Activated naive CD4-positive, alpha-beta T cell treated with anti-CD3 and anti-CD28 coated beads, Interleukin-2, amount 50 U/mL, for 72 hours (primary cell): ENCODE measurements at places on chromosomes 4 and X.

- DNase-seq: no peak
These were observed 14.7 kb upstream of the CBR4 start for GRCh38 chr4:169024762-169025161.

GRCh38 chr4:22427675-22428074, 88.2 kb downstream of the ADGRA3 start:
- DNase-seq: no peak

DNA sequence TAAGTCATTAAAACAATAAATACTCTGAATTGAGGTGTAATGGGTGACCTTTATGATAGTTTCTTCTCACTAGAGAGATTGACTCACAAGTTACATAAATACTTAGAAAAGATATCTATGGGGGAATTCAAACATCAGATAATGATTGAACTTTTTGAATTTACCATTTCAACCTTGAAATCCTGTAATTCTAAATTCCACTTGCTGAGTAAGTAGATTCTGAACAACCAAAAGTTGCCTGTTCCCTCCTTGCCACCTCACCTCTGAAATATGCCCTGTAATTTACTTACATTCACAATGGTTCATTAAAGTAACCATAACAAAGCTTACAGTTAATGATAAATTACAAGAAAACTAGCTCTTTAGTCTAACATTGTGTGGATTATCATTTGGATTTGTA, 43.3 kb upstream of the SLC39A8 start:
- DNase-seq: no peak

- no peak for DNase-seq
These were observed 124.7 kb upstream of the CPEB2 start for GRCh38 chr4:14877246-14878225.

DNA sequence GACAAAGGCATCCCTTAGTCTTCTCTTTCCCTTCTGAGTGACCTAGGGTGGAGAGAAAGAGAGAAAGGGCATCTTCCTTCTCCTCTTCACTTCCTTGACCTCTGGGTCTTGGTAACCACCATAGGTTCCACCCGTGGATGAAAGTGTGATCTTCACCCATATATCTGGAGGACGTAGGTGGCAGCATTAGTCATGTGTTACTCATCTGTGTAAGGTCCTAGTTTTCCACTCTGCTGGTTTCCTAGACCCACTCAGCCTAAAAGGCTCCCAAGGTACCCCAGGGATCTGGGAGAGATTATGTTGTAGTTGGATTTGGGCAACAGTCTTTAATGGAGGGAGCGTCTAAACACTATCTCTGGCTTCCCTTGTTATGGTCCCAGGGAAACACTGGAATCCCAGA, 45.5 kb upstream of the RAB9B start:
- no peak for DNase-seq

DNA sequence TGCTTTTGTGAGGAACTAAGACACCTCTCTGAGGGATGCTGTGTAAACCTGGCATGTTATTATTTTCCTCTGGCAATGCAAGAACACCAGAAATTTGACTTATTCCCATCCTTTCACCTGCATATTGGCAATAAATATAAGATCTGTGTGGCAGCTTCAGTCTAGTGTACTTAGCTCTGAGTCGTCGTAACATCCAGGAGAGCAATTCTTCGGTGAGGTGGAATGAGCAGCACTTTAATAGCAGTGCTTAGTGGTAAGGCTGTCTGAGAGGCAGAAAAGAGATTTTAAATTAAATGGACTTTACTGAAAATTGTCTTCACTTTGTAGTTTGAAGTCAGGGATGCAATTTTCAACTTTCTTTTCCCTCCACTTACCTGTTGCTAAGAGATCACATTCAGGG, 344.9 kb downstream of the PCDH7 start:
- DNase-seq: no peak

DNA sequence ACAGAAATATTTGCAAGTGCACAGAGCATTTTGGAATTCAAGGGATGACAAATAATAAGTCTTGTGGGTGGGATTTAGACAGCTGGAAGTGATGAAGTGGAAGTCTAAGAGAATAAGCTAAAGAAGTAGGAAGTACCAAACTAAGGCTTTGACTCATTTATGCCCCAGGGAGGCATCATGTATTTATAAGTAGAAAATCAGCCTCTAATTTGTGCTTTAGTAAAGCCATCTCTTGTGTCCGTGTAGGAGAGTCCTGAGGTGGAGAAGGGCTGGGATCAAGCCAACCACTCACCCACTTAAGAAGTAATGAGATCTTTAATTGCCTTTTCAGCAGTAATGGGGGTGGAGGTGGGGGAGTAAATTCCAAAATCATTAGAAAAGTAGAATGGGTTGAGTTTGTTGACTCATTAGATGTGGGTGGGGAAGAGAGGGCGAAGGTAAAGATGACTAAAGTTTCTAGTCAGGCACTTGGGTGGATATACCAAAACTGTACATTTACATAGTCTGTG, 356.7 kb downstream of the STIM2 start:
- DNase-seq: no peak

DNA sequence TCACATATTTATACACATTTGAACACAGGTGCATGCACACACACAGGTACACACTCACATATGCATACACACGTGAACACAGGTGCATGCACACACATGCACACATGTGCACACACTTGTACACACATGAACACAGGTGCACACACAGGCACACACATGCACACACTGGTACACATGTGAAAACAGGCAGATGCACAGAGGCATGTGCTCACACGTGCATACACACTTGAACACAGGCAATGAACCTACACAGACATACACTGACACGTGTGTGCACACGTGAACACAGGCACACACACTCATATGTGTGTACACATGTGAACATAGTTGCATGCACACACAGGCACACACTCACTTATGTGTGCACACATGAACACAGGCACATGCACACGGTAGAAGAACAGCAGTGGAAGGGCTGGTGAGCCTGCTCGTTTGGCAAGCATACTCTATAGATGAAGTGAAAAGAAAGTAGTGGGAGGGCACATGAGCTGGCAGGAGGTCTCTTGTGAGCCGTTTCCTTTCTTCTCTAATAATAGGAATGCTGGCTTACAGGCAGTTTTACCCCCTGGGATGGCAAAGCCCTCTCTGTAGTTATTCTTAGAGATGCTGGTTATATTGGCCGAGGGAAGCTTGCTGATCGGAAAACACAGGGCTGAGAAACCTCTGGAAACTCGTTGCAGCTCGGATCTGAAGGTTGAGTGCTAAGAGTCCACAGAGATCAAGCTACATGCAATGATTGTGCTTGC, 279.6 kb upstream of the CLNK start:
- no peak for DNase-seq

DNA sequence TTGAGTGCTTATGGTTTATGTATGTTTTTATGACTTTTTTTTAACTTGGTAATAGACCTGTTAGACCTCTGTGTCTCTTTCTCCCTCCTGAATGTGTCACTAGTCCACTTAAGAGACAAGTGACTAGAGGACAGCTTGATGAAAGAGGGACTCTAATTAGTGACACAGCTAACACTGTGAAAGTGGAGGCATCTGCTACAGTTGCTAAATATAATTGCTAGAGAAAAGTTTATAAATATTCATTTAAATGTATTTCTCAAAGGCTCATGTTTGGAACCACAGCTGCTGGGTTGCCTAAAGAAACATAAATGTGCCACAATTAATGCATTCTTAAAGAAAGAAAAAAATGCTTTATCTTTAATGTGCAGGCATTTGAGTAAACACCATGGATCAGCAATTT, 176.4 kb downstream of the FRMPD4 start:
- no peak for DNase-seq

DNA sequence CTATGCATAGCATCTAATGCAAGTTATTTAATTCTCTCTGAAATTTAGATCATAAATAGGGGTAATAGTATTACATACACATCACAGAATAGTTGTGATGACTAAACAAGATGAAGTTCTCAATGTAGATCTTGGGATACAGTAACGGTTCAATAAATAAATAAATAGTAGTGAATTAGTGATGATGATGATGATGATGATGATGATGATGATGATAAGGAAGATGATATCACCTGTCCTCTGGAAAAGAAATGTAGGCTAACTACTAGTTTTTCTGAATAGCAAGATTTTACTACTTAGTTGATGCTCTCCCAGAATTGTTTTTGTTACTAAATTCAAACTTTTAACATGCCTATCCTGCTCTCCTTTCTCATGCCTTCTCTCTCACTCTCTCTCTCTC, 30.3 kb downstream of the SH3BGRL start:
- no peak for DNase-seq

DNA sequence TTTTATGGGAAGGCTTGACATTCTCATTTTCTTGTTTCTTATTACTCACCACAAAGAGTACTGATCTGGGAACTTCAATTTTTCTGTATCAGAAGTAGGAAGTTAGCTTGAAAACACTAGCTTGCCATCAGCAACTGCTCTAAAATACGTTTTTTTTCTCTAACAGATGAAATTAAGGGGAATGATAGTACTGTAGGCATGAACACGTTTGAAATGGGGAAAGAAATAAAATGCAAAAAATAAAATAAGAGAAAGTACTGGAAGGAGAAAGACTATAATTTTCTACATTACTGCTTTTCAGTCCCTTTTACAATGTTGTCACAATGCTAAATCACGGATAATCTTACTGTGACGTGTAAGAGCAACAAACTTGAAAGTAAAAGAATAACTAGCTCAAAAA, 1.5 kb downstream of the RADX start:
- no peak for DNase-seq

GRCh38 chr4:165926307-165926706, 53.3 kb downstream of the TLL1 start:
- no peak for DNase-seq

DNA sequence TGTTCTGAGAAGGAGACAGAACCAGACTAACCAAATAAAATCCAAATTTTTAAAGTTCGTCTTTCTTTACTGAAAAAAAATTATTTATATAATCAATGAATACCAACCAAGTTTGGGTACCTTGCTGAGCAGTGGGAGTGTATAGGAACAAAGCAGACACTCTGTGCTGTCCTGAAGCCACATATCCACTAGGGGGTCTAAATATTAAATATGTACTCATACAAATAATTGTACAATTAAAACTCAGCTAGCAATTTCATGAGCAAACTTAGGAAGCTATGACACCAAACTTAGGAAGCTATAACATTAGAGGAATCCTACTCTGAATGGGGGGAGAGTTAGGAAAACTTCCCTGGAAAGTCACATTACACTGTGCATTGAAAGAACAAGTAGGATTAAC, 582.0 kb upstream of the EPHA5 start:
- DNase-seq: no peak

GRCh38 chr4:155667568-155668511, 1.2 kb downstream of the GUCY1A1 start:
- DNase-seq: peak; percentile 3

DNA sequence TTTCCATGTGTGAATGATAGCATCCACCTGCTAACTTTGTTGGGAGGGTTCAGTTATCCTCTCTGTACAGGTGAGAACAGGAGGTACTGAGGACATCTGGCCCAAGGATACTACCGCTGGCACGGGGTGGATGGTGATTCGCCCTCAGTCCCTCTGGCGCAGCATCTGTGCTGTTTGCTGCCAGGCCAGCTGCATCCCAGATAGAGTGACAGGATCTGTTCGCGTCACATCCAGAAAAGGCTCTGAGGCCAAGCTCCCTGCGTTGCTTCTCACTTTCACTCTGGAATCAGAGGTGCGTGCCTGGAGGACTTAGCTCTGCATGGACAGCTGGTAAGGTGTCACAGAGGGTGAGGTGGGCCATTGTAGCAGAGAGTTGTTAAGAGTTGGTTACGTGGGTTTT, 95.4 kb downstream of the TBL1X start:
- no peak for DNase-seq

GRCh38 chr4:186700746-186701145, 22.9 kb downstream of the FAT1 start:
- DNase-seq: no peak

DNA sequence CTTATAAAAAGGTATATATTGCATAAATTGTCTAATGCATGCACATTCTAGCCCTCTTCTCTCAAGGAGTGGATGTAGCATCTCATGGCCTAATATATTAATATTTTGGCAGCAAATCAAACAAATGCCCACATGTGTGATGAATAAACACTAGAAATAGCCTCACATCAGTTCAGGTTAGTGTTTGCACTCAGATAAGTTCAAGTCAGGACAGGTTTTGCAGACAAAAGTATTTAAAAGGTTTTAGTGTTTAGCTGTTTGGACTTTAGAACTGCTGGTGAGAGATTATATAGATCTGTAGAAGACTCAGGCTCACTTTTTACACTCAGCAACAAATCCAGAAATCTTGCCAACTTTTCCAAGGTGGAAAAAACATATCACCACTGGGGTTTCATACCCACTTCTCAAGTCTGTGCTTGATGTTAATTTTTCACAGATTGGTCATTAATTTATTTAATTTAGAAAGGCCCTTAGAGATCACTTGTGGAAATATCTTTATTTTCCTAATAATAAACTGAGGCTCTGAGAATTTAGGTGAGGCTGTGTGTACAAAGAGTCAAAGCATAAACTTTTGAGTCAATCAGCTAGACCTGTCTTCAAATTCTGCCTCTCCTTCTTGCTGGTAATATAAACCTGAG, 362.6 kb downstream of the GASK1B start:
- no peak for DNase-seq

DNA sequence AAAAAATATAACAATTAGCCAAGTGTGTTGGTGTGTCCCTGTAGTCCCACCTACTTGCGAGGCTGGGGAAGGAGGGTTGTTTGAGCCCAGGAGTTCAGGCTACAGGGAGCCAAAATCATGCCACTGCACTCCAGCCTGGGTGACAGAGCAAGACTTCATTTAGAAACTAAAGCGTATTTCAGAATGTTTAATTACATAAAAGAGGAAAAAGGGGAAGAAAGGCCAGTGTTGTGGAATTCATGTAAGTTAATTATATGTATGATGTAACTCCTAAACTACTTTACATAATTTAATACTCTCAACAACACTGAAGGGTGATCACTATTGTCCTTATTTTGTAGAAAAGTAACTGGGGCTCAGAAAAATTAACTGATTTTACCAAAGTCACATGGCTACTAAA, 67.2 kb upstream of the HOPX start:
- no peak for DNase-seq

DNA sequence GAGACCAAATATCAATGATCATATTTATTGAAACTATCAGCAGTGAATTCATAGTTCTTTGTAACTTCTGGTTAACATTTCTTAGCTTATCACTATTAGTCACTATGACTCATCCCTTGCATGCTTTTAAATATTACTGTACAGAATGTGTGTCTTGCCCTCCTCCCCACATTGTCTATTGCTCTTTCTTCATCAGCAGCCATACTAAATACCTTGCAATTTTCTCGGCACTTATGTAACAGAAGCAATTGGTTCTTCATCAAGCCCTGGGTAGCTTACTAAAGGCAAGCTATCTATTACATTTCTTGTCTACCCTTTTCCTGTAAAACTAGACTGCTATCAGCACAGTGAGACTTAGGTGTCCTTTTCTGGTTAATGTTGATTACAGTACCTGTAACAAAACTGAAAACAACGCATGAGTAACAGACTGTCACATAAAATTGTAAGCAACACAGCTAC, 8.2 kb downstream of the KLHL4 start:
- no peak for DNase-seq

GRCh38 chrX:140733766-140734342, 24.3 kb downstream of the LINC00632 start:
- no peak for DNase-seq

GRCh38 chr4:126753592-126753991, 879.2 kb upstream of the INTU start:
- DNase-seq: no peak

GRCh38 chr4:41538887-41539498, 1.0 kb downstream of the LIMCH1 start:
- no peak for DNase-seq
